Chondrocyte (in vitro differentiated cells): ENCODE measurements at places on chromosomes 16 and 17. TPM values are rescaled to one million over a fixed set of nuclear protein-coding genes. Genes with fewer than 3 reads are reported as not detected.
A peak's percentile ranks its signal among the peaks of the same experiment; 100 is the strongest.

GRCh38 chr17:43846963-43847371 lies at the start of gene CD300LG:
Gene CD300LG (plus strand): TSS chr17:43847176. CDS start chr17:43847217, 41 bp downstream.
- H3K36me3 ChIP-seq, result no peaks in the 10 kb centered on the region
- DNase-seq, result no peak
- peak within 1 kb of the TSS; percentile 59 for H3K27ac ChIP-seq
- H3K27me3 ChIP-seq, result peaks cover 3% of the 10 kb centered on the region
- peaks cover 16% of the 10 kb centered on the region for H3K4me1 ChIP-seq

RPS6KB1 gene
- 29.0 to 36.9 TPM (median 29.6 TPM) in 3 replicates for total RNA-seq

PYY gene
- total RNA-seq, result not detected in 3 replicates

DNA sequence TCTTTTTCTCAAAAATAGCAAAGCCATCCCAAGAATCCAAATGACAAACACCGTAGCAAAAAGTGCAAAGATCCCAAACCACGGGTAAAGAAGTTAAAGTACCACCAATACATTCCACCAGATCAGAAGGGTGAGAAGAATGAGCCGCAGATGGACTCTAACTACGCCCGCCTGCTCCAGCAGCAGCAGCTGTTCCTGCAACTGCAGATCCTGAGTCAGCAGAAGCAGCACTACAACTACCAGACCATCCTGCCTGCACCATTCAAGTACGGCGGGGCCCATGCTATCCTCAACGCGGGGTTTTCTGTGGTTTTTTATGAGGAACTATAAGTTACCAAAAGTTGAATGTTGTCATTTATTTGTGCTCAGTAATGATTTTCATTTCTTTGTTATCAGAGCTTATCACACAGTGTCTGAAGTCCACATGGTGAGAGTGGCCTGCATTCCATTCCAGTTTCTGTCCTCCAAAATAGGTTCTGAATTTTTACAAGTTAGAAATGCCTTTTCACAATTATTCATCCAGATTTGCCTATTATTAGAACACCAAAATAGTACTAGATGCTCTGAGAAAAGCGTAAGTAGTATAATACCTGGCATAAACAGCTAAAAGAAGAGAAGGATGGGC lies 169.2 kb downstream of the MRTFB start:
- H3K4me1 ChIP-seq, result peaks cover 36% of the 10 kb centered on the region
- no peak overlapping the region for H3K4me3 ChIP-seq
- peak overlapping the region; percentile 58 for H3K27ac ChIP-seq
- peaks cover 5% of the 10 kb centered on the region for H3K36me3 ChIP-seq
- H3K27me3 ChIP-seq, result no peaks in the 10 kb centered on the region

RGS11 gene
- 20.3 to 23.2 TPM (median 21.0 TPM) in 3 replicates for total RNA-seq

GRCh38 chr17:58330997-58331814 lies 2.6 kb upstream of the TSPOAP1 start:
- no peaks in the 10 kb centered on the region for H3K4me1 ChIP-seq
- H3K27me3 ChIP-seq, result peaks cover 5% of the 10 kb centered on the region
- DNase-seq, result peak; percentile 75
- no peaks in the 10 kb centered on the region for H3K36me3 ChIP-seq
- H3K4me3 ChIP-seq, result no peak overlapping the region

GRCh38 chr16:8355675-8356074 lies 234.6 kb downstream of the TMEM114 start:
- H3K4me3 ChIP-seq, result no peak overlapping the region
- H3K27me3 ChIP-seq, result no peaks in the 10 kb centered on the region
- no peaks in the 10 kb centered on the region for H3K36me3 ChIP-seq
- DNase-seq, result no peak
- H3K27ac ChIP-seq, result no peak overlapping the region
- no peaks in the 10 kb centered on the region for H3K4me1 ChIP-seq

ACTG1 gene
- 3,639 to 4,575 TPM (median 4,567 TPM) in 3 replicates for total RNA-seq

SYNRG gene
- total RNA-seq, result 35.1 to 48.7 TPM (median 35.6 TPM) in 3 replicates

- H3K27ac ChIP-seq, result no peak overlapping the region
- H3K4me1 ChIP-seq, result peaks cover 2% of the 10 kb centered on the region
Measured at GRCh38 chr17:83065660-83066542, 13.5 kb upstream of the METRNL start.

GRCh38 chr17:27571563-27572352 lies 59.2 kb upstream of the LGALS9 start:
- H3K36me3 ChIP-seq, result peaks cover 1% of the 10 kb centered on the region
- peak overlapping the region; percentile 39 for H3K27ac ChIP-seq
- peaks cover 78% of the 10 kb centered on the region for H3K4me1 ChIP-seq

DNA sequence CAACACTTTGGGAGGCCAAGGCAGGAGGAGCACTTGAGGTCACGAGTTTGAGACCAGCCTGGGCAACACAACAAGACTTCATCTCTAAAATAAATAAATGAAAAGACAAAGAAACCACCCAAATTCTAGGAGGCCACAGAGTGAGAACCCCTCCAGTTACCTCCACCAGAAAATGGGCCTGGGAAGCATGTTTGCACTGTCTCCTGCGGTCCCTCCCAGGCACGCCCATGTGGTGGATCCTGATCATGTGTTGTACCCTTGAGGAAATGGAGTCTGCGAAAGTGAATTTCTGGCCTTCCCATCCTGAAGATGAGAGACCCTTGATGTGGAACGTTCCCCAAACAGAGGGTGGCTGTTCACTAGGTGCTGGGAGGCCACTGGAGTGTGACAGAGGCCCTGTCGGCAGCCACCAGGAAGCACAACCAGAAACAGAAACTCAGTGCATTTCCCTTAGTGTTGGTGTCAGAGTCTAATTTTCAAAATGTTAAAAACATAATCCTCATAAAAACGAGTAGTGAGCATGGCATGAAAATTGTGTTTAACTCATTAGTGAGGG lies 19.2 kb upstream of the USP22 start:
- peaks cover 7% of the 10 kb centered on the region for H3K4me1 ChIP-seq
- H3K27me3 ChIP-seq, result no peaks in the 10 kb centered on the region
- DNase-seq, result no peak
- H3K4me3 ChIP-seq, result no peak overlapping the region
- H3K27ac ChIP-seq, result no peak overlapping the region

BRD7 gene
- 47.6 to 59.4 TPM (median 52.7 TPM) in 3 replicates for total RNA-seq

CHMP6 gene
- 27.6 to 33.0 TPM (median 28.4 TPM) in 3 replicates for total RNA-seq

GRCh38 chr17:81020767-81021497 lies 14.0 kb upstream of the BAIAP2 start:
- peaks cover 3% of the 10 kb centered on the region for H3K36me3 ChIP-seq
- no peak overlapping the region for H3K27ac ChIP-seq
- no peak overlapping the region for H3K4me3 ChIP-seq
- DNase-seq, result no peak

CD300LB gene
- total RNA-seq, result not detected in 3 replicates

- no peak for DNase-seq
- peaks cover 45% of the 10 kb centered on the region for H3K27me3 ChIP-seq
- no peak overlapping the region for H3K27ac ChIP-seq
Measured at GRCh38 chr17:74598346-74599022, 6.4 kb upstream of the CD300LD start.

DCXR gene
- total RNA-seq, result 52.8 to 59.8 TPM (median 58.2 TPM) in 3 replicates

DNA sequence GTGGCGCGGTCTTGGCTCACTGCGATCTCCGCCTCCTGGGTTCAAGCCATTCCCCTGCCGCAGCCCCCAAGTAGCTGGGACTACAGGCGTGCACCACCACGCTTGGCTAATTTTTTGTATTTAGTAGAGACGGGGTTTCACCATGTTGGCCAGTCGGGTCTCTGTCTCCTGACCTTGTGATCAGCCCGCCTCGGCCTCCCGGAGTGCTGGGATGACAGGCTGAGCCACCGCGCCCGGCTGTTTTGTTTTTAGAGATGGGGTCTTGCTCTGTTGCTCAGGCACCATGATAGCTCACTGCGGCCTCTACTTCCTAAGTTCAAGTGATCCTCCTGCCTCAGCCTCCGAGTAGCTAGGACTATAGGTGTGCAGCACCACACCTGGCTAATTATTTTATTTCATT lies 27.2 kb downstream of the ZNF750 start:
- no peak for DNase-seq
- H3K36me3 ChIP-seq, result peaks cover 21% of the 10 kb centered on the region
- H3K27me3 ChIP-seq, result no peaks in the 10 kb centered on the region
- no peak overlapping the region for H3K27ac ChIP-seq

DNA sequence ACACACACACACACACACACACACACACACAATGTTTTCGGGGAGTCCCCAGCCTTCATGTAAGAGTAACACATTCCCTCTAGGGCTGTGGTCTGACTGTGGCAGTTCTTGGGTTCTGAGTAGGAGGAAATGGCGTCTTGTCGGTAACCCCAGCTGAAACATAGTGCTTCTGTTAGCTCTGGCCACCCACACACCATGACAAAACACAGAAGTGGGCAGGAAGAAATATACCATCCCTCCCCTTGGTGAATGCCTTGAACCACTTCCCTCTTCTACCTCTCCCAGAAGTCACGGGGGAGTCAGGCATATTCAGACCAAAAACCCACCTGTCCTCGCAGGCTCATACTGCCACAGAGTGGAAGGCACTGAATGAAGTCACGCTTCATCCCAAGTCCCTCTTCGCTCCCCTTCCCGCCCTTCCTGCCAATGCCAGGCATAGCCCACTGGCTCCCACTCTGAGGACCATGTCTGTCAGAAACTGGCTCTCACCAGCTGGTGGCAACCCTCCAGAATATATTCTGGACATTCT lies 11.5 kb downstream of the SLC35B1 start:
- DNase-seq, result no peak
- peaks cover 17% of the 10 kb centered on the region for H3K4me1 ChIP-seq
- no peak overlapping the region for H3K27ac ChIP-seq
- no peaks in the 10 kb centered on the region for H3K27me3 ChIP-seq

NPIPA3 gene
- 3.3 TPM in 1 of 3 replicates, not detected in the others for total RNA-seq

GRCh38 chr16:813204-813915 lies 12.8 kb upstream of the GNG13 start:
- DNase-seq, result no peak
- H3K4me1 ChIP-seq, result peaks cover 14% of the 10 kb centered on the region
- no peaks in the 10 kb centered on the region for H3K36me3 ChIP-seq
- peaks cover 16% of the 10 kb centered on the region for H3K27me3 ChIP-seq

WFIKKN1 gene
- total RNA-seq, result 0.36 to 0.56 TPM (median 0.47 TPM) in 3 replicates

- H3K4me3 ChIP-seq, result no peak overlapping the region
- H3K4me1 ChIP-seq, result no peaks in the 10 kb centered on the region
- no peaks in the 10 kb centered on the region for H3K27me3 ChIP-seq
- no peak overlapping the region for H3K27ac ChIP-seq
Measured at GRCh38 chr17:33580215-33580614, 287.1 kb upstream of the ASIC2 start.

PRR29 gene
- total RNA-seq, result 0.28 to 0.35 TPM in 2 of 3 replicates, not detected in the other

DNA sequence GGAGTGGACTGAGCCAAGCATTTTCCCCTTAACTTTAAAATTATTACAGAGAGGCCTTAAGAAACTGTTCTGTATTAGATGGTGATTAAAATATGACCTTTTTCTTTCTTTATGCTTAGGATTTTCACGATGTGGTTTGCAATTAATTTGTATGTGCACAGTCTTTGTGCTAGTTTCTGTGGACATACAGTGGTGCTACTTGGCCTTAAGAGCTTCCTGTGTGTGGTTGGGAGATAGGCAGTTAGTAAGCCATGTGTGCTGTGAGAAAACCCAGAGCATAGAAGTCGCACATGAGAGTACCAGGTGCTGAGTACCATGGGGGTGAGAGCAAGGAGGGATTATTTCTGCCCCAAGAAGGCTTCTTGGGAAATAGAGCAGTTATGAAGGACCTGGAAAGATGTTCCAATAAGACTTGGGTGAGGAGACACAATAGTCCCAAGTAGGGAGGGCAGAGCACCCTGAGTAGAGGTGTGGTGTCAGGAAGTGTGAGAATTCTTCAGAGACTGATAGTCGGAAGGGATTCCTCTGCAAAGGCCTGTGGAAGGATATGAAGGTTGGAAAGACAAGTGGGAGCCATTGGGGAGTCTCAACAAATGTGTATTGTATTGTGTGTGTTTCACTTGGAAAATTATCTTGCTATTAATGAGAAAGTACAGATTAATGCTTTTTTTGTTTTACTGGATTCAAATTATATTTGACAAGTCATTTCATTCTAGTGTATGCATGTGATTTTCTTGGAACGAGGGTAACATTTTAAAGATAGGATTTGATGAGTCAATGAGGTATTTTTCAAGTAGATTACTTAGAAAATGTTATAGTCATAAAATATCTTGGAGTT lies 239.9 kb downstream of the PRKCA start:
- no peaks in the 10 kb centered on the region for H3K36me3 ChIP-seq
- no peaks in the 10 kb centered on the region for H3K27me3 ChIP-seq
- H3K4me3 ChIP-seq, result no peak overlapping the region
- peak overlapping the region; percentile 94 for H3K27ac ChIP-seq
- peaks cover 78% of the 10 kb centered on the region for H3K4me1 ChIP-seq

CCL7 gene
- not detected in 3 replicates for total RNA-seq
